ENCODE measurements at places on chromosomes 6 and 20.

- DNase-seq = no peak
These were observed 30.6 kb upstream of the ME1 start for GRCh38 chr6:83461438-83461837.

- DNase-seq = no peak
These were observed 64.4 kb downstream of the PTPN1 start for GRCh38 chr20:50574586-50574985.

DNA sequence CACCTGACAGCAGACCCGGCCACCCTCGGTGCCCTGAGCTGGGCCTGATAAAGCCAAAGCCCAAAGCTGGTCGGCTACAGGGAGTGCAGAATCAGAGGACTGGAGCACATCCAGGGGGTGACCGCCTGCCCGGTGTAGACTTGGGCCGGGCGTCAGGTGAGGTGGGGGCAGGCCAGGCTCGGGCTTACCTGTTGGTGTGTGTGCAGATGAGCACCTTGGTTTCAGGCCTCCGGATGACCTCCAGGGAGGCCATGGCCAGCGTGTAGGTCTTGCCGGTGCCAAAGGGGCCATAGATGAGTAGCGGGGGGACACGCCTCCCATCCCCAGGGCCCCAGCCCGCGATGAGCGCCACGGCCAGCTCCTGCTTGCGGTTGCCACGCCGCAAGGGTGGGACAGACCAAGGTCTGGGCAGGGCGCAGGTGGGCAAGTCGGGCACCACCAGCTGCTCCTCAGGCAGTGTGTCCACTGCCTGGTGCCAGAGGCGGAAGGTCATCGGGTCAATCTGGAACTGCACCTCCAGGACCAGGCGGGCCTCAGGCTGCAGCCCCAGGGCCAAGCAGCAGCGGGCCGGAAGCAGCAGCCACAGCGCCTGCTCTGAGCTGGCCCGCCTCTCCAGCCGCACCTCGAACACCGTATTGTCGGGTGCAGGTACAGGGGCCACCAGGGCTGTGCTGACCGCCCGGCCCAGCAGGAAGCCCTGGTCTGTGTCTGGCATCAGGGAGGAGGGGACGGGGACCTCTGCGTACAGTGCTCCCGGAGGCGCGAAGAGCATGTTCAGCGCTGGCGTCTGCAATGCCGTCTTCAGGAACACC lies 5.7 kb downstream of the HELZ2 start:
- no peak for DNase-seq

DNA sequence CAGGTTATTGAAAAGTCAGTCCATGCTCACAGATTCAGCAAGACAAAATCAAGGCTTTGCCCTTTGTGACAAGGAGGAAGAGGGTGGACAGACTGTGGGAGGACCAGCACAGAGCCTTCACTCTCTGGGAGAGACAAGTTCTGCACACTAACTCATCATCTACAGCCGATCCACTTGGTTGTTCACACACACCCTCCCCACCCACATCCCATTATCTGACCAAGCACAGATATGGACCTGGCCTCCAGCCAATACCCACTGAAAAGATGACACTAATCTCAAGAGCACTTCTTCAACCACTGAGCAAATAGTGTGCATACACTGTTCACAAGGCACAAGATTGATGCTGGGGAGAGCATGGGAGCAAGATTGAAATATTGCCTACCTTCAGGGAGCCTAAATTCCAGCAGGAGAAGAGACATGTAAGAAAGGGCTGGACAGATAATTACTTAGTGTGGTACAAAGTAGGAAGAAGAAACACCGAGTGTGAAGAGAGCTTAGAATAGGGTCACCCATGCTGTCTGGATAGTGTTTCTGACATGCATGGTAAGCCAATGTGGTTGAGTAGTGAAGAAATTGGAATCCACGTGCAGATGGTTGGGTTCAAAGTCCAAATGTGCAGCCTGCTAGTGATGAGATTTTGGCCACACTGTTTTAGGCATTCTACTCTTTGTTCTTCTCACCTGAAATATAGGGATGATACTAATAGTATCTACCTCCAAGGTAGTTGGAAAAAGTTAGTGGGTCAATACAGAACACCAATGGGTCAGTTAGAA lies 21.7 kb upstream of the IL17A start:
- no peak for DNase-seq

DNA sequence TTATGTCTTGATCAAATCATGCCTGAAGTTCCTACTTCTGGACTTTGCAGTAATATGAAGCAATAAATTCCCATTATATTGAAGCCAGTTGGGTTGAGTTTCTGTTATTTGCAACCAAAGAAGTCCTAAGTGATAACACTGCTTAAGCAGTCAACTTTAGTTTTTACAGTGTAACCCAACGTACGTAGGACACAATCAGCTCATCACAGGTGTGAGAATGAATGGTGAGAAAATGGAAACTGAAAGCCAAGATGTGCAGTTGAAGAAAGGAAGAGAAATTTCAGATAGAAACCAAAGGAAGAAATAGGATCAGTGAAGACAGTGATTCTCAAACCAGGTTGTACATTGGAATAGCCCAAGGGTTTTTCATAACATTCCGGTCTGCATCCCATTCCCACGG lies 211.4 kb upstream of the ZFP64 start:
- DNase-seq = no peak

DNA sequence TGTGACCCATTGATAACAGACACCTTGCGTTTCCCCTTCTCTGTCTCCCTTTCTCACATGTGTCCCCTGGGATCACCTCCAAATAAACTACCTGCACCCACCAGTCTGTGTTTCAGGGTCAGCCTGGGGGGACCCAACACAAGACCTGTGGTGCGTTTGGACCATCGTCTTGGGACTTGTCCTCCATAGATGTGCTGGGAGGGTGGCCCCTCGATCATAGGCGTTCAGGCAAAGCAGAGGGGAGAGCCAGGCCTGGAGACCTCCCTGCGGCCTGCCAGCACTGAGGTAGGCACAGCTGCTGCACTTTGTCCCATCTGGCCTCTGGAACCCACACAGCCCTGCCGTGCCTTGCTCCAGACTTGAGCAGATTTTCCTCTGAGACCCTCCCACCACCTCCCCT lies 18.1 kb downstream of the CST9 start:
- no peak for DNase-seq

GRCh38 chr20:59392736-59393135 lies 92.3 kb downstream of the EDN3 start:
- DNase-seq = no peak

Data from head of caudate nucleus (tissue), 42 donors.